ENCODE measurements at places on chromosomes 1 and 21. TPM values are rescaled to one million over a fixed set of nuclear protein-coding genes. Genes with fewer than 3 reads are reported as not detected.

The CYP4B1 gene
- total RNA-seq = not detected

The XKR8 gene
- 7.2 TPM for total RNA-seq

The PRAMEF18 gene
- not detected for total RNA-seq

The CHI3L2 gene
- total RNA-seq = not detected

The GSTM1 gene
- 13.7 TPM for total RNA-seq

The OR2L13 gene
- total RNA-seq = not detected

The TUT4 gene
- 28.0 TPM for total RNA-seq

The KCNJ9 gene
- total RNA-seq = under 0.01 TPM

The LORICRIN gene
- not detected for total RNA-seq

The LIN28A gene
- not detected for total RNA-seq

The E2F2 gene
- total RNA-seq = 2.2 TPM

The CELA3B gene
- not detected for total RNA-seq

The ETV3L gene
- not detected for total RNA-seq

The METTL25B gene
- total RNA-seq = 9.8 TPM

The SH2D1B gene
- total RNA-seq = under 0.01 TPM

The EPHX1 gene
- 26.0 TPM for total RNA-seq
